Cerebellar nuclear complex (tissue), 1 donor: ENCODE measurements at places on chromosomes 5 and 9.

GRCh38 chr5:150055326-150056074 lies 30.9 kb downstream of the CSF1R start:
- no peak for DNase-seq

- DNase-seq: no peak
Observed at GRCh38 chr9:85248514-85249312, 493.0 kb downstream of the AGTPBP1 start.

DNA sequence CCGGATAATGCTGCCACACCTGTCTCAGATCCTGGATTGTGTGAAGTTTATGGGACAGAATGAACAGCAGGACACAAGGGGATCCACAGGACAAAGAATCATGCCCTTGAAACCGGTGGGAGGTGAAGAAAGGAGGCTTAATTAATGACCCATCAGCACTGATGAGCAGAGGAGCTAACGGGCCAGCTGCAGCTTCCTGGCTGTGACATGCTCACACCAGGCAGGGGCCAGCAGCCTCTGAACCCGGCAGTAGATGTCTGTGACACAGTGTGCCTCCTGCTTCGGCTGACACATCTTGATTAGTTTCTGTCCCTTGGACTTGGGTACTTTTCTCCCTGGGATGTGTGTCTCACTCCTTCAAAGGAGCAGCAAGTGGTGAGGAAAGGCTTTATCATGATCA lies 328.8 kb upstream of the BRINP1 start:
- DNase-seq: no peak

DNA sequence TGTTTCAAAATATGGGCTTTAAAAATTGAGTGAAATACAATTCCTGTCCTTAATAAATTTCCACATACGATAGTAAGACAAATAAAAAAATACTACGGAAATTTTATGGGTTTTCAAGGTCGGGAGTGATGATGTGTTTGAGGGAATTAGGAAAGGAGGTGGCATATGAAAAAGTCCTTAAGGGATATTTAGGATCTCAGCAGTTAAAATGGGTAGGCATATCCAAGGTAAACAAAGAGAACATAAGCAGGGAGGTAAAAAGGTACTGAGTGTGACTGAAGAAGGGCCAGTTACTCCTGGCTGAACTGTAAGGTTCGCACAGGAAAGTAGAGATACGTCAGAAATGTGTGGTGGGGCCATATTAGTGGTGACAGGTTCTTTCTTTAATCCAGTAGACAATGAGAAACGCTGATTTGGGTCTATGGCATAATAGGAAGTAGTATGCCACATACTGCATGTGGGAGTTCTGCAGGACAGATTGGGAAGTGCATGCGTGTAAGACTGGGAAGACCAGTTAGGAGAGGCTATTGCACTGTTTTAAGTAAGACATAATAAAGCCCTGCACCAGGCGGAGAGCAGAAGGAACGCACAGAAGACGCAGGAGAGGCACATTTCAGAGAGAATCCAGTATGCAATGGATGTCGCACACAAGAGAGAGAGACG lies 937 bp upstream of the HMGCR start:
- no peak for DNase-seq

- no peak for DNase-seq
Observed at GRCh38 chr5:34865091-34865490, 26.1 kb downstream of the TTC23L start.

DNA sequence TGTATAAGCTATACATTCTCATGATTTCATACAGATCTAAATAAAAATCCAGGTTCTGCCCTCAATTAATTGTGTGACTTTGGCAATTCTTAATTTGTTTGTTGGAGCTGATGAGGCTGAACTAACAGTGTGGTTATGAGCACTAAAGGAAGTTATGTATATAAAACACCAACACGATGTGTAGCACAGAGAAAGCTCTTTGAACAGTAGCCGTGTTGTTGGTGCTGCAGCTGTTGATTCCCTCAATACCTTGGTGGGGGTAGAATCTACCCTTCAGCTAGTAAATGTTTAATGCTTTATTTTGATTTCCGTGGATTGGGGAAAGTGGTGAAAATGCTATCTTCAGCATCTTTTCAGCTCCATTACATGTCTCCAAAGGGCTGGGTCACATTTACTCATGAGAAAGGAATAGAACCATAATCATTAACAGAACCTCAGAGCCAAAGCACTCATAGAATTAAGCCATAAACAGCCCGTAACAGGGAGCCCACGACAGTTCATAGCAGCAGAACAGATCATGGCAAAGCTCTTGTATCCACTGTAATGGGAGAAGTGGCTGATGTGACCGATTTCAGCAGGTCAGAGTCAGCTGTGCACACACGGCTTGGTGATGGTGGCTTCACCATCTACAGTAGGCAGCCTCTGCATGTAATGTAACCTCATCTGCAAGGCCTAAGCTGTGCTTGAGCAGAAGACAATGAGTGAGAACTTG lies 332.7 kb downstream of the DIRAS2 start:
- DNase-seq: no peak

DNA sequence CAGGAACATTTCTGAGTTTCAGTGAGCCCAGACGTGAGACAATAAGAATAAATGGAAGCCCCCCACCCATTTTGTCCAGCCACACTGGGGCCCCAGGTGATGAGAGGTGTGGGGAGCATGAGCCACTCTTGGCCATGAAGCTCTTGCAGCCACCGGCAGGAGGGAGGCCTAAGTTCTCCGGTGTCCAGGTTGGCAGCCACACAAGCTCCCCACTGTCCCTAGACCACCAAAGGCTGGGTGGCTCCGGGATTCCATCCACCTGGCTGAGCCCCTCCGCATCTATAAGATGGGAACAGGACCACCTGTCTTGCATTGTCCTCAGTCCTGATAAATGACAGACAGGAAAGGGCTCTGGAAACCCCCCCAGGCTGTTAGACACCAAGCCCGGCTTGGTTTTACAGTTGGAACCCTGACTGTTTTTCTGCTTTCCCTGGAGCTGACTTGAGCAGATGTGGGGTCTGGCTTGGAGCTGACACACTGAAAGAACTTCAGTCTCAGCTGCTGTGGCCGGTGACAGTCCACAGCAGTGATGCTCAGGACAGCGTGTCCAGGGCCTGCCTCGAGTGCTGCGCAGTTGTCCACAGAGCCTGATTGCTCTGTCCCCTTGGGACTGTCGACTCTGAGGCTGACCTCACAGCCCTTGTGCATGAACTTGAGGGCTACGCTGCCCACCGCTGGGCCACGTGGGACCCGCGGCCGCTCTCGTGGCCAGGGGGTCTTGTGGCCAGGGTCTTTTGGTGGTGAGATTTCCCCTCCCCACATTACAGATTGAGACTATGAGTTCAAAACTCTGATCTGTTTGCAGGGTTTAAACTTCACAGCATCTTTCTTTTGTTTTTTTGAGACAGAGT lies 74.8 kb downstream of the PSMB7 start:
- no peak for DNase-seq

GRCh38 chr5:107917983-107918382 lies 247.2 kb upstream of the EFNA5 start:
- DNase-seq: no peak

DNA sequence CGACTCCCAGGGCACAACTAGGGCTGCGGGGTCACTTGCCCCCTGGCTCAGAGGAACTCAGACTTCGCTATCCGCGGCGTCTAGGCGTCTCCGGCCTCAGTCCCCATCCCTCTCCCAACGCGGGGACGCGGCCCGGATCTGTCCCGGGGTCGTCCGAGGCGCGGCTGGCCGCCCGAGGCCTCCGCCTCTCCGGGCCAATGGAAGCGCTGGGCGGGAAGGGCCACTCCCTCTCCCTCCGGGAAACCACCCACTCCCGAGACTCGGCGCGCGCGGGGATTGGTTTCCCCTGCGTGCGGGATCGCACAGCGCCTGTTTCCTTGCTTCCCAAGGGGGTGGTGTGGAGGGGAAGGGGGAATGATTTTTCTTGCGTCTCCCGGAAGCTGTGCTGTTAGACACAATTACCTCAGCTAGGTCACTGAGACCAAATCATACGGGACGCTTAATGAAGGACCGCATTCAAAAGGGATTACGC lies 38.3 kb downstream of the NR2F1 start:
- peak; percentile 66 for DNase-seq

- no peak for DNase-seq
Observed at GRCh38 chr5:95909738-95910137, 51.9 kb downstream of the ELL2 start.

GRCh38 chr9:112849363-112849922 lies 41.2 kb downstream of the SLC46A2 start:
- DNase-seq: no peak

DNA sequence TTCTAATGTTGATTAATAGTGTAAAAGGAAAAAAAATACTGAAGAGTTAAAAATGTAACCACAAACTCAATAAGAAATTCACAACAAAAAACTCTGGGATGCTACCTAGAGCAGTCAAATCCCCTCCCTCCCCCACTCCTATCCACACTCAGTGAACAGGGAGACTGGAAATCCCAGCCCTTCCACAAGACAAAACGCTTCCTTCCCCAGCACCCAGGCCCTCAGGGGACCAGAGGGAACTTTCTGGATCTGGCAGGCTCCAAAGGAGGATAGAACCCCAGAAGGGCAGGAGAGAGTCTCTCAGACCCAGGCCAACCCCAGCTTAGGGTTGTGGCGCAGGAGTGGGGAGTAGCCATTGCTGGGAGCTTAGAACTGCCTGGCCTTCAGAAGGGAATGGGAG lies 55.0 kb downstream of the DCP2 start:
- DNase-seq: no peak

DNA sequence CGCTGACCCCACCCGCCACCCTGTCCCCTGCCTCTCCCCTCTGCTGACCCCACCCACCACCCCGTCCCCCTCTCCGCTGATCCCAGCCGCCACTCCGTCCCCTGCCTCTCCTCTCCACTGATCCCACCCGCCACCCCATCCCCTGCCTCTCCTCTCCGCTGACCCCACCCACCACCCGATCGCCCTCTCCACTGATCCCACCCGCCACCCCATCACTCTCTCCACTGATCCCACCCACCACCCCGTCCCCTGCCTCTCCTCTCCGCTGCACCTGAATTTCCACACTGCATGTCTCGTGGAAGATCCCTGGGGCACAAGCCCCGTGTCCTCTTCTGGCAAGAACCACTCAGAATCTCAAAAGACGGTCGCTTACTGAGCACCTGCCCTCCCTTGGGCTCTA lies 53.4 kb upstream of the OLFM1 start:
- no peak for DNase-seq

DNA sequence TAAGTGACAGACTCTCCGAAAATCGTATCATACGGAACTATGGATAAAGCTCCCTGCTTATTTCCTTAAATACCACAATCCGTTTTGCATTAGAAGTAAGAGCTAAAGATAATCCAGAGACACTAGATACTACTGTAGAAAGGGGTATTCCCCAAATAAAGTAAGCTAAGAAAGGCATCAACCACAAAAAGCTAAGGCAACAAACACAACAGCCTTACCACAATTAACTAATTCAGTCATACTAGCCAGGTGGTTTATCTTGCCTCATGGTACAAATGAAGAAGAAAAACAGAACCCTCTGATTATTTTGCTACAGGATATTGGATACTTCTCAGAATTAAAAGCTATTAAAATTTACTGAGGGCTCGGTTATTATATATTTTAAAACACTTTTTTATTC lies 14.1 kb downstream of the ERP44 start:
- no peak for DNase-seq

DNA sequence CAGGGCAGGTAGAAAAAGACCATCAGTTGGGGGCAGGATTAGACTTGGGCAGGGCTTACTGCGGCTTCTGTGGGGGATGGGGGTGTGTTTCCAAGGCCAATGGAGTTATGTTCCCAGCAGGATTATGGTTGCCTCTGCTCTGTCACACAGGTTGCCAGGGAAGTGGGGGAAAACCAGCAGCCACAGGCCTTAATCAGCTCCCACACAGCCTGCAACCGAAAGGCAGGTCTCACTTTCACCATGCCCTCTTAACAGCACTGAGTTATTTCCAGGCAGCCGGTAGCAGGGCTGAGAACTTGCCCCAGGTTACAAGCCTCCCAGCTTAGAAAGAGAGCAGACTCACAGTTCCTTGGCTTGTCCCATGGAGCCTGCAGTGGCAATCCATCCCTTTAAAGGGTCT lies 205.5 kb downstream of the FGF10 start:
- no peak for DNase-seq

DNA sequence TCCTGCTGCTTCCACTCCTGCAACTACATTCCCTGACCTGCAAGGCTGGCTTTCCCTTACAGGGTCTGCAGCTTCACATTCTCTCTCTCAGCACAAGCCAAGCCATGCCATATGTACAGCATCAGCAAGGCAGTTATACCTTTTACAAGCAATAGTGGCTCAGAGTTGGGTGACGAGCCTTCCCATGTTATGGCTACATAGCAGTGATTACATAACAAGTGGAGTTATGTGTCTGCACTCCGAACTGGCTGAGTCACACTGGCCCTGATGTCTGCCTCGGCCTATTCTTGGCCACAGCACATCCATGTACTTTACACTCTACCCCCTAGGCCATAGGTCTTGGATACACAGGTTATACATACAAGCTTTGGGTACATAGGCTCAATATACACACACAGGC lies 52.0 kb upstream of the SNCAIP start:
- DNase-seq: no peak

GRCh38 chr9:80158554-80159170 lies 586.9 kb downstream of the TLE4 start:
- DNase-seq: no peak

GRCh38 chr5:66779528-66779927 lies 183.3 kb downstream of the MAST4 start:
- no peak for DNase-seq

GRCh38 chr9:83447351-83447750 lies 90.8 kb downstream of the FRMD3 start:
- no peak for DNase-seq

GRCh38 chr5:125411744-125412560 lies 665.5 kb upstream of the ZNF608 start:
- DNase-seq: peak; percentile 24

- DNase-seq: no peak
Observed at GRCh38 chr5:160317434-160317833, 5.1 kb upstream of the CCNJL start.

- DNase-seq: no peak
Observed at GRCh38 chr5:169544264-169544950, 39.2 kb upstream of the SPDL1 start.

DNA sequence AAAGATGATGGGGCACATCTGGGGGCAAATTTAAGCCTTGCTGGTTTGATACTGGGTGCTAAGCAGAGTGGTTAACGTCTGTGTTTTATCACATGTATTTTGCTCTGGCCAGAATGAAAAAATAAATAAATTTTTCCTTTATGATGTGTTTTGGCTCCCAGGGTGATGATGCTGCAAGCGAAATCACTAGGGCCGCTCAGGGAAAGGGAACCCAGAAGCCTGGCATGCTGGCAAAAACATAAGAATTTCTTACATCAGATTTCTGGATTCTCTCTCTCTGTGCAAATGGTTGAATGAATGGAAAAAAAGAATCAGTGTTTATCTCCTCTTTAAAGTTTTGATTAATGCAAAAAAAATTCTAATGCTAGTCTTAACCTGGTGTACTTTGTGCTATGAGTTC lies 1975.2 kb upstream of the C9orf72 start:
- DNase-seq: no peak

DNA sequence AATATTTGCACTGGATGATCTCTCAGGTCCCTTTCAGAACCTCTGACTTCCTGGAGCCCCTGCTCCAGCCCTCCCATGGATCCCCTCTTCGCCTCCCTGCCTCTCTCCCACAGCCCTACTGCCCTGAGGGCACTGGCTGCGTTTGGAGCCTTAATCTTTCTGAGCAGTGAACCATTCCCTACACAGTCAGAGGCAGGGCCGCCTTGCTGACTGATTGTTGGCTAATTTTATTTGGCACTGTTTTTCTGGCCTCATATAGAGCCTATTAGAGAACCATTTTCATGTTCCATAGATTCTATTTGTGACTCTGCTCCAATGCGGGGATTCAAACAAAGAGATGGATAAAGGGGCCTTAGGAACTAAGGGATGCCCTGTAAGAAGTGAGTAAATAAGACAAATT lies 91.1 kb downstream of the BRINP1 start:
- no peak for DNase-seq
